Right renal cortex interstitium (tissue), 3 donors: ENCODE measurements at places on chromosomes 6 and 20.

GRCh38 chr6:138957484-138957883 lies 30.6 kb downstream of the REPS1 start:
- DNase-seq, result no peak

GRCh38 chr6:69936674-69937363 lies 70.5 kb downstream of the COL19A1 start:
- DNase-seq, result no peak

GRCh38 chr20:32209850-32210605 lies 2.3 kb downstream of the POFUT1 start:
- DNase-seq, result no peak

- no peak for DNase-seq
Observed at GRCh38 chr20:25245461-25245860, 2.4 kb upstream of the PYGB start.

- no peak for DNase-seq
Observed at GRCh38 chr6:134698228-134698627, 251.7 kb downstream of the ALDH8A1 start.
